Natural killer cell treated with Interleukin-12 subunit alpha and Interleukin-12 subunit beta and Interleukin-15 and Interleukin-18, amount 100 ng/mL, for 72 hours (primary cell): ENCODE measurements at places on chromosomes 7 and 10.

- DNase-seq: no peak
- peaks cover 24% of the 10 kb centered on the region for H3K36me3 ChIP-seq
- H3K27ac ChIP-seq: peak overlapping the region; percentile 100
- no peaks in the 10 kb centered on the region for H3K27me3 ChIP-seq
- peak overlapping the region; percentile 81 for H3K4me3 ChIP-seq
Measured at GRCh38 chr7:131026297-131027000, 292.4 kb upstream of the KLF14 start.

- H3K4me1 ChIP-seq: no peaks in the 10 kb centered on the region
- H3K4me3 ChIP-seq: no peak overlapping the region
- no peak for DNase-seq
- H3K27ac ChIP-seq: no peak overlapping the region
- H3K36me3 ChIP-seq: no peaks in the 10 kb centered on the region
- no peaks in the 10 kb centered on the region for H3K27me3 ChIP-seq
Measured at GRCh38 chr10:71039551-71039950, 151.2 kb upstream of the PCBD1 start.

- no peak for DNase-seq
- no peak overlapping the region for H3K27ac ChIP-seq
- peaks cover 6% of the 10 kb centered on the region for H3K36me3 ChIP-seq
- H3K4me1 ChIP-seq: peaks cover 37% of the 10 kb centered on the region
- no peaks in the 10 kb centered on the region for H3K27me3 ChIP-seq
Measured at GRCh38 chr7:1884583-1885350, 214.7 kb downstream of the ELFN1 start.

- DNase-seq: no peak
- H3K27ac ChIP-seq: no peak overlapping the region
- H3K27me3 ChIP-seq: peaks cover 7% of the 10 kb centered on the region
- H3K36me3 ChIP-seq: no peaks in the 10 kb centered on the region
- H3K4me3 ChIP-seq: no peak overlapping the region
- no peaks in the 10 kb centered on the region for H3K4me1 ChIP-seq
Measured at GRCh38 chr10:91345716-91346115, 64.4 kb upstream of the HECTD2 start.

GRCh38 chr7:40921589-40922315 lies 781.1 kb downstream of the INHBA start:
- no peak for DNase-seq
- no peaks in the 10 kb centered on the region for H3K36me3 ChIP-seq
- H3K27me3 ChIP-seq: no peaks in the 10 kb centered on the region
- H3K4me1 ChIP-seq: no peaks in the 10 kb centered on the region
- no peak overlapping the region for H3K27ac ChIP-seq

DNA sequence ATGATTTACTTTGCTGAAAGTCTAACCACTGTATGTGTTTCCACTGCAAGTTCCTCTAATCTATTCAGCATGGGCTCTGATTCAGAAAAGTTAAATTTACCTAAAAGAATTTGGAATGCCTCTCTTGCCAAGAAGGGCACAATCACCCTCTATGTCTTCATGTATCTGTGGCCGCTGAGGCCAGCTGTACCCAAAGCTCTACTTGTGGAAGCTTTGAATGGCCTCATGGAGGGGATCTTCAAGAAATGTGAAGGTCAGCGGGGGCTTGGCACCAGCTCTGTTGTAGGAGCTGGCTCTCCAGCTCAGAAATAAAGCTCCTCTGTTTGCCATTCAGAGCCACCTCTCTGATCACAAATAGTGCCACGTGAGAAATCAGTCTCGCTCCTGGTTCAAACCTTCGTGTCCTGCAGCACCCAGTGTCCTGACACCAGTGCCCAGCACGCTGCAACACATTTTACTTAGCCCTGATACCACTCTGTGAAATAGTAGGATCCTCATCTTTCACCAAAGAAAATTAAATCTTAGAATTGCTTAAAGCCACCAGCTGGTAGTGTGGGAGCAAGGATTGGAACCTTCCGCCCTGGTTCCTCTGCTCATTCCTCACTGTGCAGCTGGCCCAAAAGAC lies 61.1 kb downstream of the PKD1L1 start:
- no peaks in the 10 kb centered on the region for H3K27me3 ChIP-seq
- no peak overlapping the region for H3K27ac ChIP-seq
- H3K4me1 ChIP-seq: no peaks in the 10 kb centered on the region
